Posterior cingulate gyrus (tissue), 11 donors: ENCODE measurements at places on chromosomes 4 and X.
A peak's percentile ranks its signal among the peaks of the same experiment; 100 is the strongest.

GRCh38 chr4:113882668-113883067, 96.8 kb downstream of the ARSJ start:
- DNase-seq, result no peak

DNA sequence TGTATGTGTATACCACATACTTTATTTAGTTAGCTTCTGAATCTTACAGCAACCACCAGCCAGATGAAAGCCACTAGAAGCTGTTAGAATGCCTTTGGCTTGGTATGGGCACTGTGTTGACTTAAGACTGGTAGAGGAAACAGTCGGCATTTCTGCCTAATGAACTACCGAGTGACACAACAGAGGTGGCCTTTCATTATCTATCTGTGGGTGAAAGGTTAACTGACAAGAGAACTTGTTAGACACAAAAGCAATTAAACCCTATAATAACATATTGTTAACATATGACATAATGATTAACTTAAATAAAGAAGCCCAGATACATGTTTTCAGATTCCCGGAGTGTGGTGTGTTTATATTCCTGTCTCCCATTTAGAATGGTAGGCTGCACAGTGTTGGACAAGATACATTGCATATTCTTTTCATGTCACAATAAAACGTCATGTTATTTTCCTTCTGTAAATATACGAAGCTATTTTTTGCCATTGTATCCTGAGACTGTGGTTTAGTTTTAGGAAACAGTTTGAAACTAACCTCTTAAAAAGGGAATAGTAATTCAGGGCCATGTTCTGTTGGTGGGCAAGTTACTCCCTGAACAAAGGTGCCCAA, 181.5 kb downstream of the SLIT2 start:
- DNase-seq, result no peak

GRCh38 chr4:130563889-130564418, 1468.0 kb downstream of the C4orf33 start:
- DNase-seq, result no peak

- DNase-seq, result no peak
Observed at GRCh38 chr4:52260514-52261210, 209.6 kb downstream of the SPATA18 start.

DNA sequence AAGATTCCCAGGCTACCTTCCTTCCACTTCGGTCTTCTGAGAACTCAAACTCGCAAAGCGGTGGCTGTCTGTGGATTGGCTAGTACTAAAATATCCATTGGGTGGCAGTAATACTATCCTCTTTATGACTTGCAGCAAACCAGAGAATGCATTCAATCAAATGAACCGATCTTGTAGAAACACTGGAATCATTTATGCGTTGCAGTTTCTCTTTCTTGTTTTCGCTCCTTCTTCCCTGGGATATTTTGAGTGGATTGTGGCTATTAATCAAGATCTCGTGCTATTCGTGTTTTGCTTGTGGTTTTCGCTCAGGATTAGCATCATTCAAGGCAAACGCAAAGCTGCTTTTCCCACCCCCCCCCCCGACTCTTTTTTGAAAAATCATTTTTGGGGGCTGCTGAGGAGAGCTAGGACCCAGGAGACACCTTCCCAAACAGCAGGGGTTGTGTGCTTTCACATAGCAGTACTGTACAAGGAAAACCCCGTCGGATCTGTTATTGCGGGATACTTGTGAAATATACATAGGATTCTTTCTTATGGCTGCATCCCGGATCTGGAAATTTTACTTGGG, at the start of gene IL1RAPL1:
TSS of gene IL1RAPL1 (plus strand) at position 466 of the 571 bp plus-strand sequence.
- peak; percentile 15 for DNase-seq

DNA sequence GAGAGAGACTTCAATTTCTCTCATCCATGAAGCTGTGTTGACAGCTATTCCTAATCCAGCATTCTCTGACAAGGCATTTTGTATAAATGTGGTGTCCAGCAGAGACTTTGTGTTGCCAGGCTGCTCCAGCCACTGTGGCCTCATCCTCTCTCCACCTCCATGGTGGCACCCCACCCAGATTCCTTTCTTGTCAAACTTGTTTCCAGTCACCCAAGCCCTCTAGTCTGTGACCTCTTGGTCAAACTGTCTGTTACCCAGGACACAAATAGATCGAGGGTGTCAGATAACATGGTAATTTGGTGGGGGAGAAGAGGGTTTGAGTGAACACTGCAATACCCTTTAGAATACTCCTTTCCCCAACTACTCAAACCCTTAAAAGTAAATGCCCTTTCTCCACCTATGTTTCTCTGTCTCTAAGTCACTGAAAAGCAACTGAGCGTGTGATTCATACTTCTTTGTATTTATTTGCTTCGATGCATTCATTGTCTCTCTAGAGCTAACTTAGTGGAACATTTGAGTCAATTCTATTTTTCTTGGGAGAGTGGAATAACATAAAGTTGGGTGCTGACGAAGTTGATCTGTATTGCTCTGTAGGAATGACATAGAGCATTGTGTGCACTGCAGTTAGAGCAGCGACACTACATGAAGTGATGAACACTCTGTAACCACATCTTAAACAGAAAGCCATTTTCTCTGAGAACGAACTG, 13.7 kb downstream of the PITX2 start:
- DNase-seq, result no peak

- no peak for DNase-seq
Observed at GRCh38 chr4:148344352-148344751, 97.9 kb downstream of the NR3C2 start.

- no peak for DNase-seq
Observed at GRCh38 chrX:24768556-24768955, 74.8 kb downstream of the POLA1 start.

DNA sequence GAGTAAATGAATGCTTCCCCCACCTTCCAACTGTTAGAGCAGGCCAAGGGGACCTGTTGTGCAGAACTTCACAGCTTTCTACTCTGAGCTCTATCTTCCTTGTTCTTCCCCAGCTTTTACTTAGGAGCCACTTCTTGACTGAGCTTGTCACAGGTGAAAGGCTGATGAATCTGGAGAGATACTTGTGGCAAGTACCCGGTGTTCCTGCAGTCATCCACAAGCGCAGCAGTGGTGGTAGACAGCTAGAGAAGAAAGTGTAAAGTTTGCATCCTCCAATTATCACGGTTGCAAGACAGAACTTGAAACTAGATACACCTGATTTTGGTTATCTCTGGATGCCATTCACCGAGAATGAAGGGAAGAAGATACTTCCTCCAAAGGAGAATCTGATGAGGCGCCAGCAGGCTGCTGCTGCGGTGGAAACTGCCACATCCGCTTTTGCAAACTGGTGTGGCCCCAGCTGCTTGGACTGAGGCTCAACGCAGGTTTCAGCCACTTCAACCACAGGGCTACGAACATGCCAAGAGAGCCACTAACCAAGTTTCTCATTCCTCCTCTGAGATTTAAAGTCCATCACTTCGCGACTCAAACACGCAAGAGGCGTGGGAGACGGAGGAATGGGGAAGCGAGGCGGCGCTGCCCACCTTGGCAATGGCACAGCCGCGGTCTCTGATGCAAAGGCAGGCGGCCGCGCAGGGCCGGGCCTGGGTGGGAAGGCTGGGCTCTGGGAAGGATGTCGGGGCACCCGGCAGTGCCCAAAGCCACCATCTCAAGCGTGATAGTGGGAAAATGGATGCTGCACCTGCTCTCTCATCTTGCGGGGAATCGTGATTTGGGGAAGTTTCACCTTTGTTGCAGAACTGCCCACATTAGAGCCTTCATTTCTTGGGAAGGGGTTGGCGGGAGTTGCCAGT, 1.3 kb upstream of the FHIP1A start:
- DNase-seq, result no peak

GRCh38 chrX:136094962-136095361, 52.4 kb upstream of the FHL1 start:
- no peak for DNase-seq

- no peak for DNase-seq
Observed at GRCh38 chr4:80204433-80205011, 7.2 kb downstream of the PRDM8 start.
